Hematopoietic multipotent progenitor cell treated with erythropoietin and hydrocortisone succinate and interleukin-3 and kit ligand, for 15 days (in vitro differentiated cells): ENCODE measurements at places on chromosomes 1 and 21.
A peak's percentile ranks its signal among the peaks of the same experiment; 100 is the strongest.

DNA sequence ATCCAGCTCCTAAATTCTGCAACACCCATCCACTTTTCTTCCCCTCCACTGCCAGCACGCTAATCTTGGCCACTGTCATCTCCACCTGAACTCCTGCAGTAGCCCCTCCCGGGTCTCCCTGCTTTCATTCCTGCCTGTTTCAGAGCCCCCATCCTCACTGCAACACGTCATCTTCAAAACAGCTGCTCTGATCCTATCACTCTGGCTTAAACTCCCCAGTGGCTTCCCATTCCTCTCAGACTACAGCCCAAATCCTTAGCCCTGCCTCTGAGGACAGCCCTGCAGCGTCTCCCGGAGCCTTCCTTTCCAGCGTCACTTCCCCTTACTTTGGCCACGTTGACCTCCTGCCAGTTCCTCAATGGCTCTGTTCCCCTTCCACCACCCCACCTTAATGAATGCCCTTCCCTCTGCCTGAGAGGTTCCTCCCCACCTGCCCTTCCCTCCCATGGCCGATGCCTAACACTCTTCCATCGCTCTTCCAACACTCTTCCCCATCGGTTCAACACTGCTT is 22.9 kb upstream of the IFNAR2 start:
- no peak for DNase-seq

DNA sequence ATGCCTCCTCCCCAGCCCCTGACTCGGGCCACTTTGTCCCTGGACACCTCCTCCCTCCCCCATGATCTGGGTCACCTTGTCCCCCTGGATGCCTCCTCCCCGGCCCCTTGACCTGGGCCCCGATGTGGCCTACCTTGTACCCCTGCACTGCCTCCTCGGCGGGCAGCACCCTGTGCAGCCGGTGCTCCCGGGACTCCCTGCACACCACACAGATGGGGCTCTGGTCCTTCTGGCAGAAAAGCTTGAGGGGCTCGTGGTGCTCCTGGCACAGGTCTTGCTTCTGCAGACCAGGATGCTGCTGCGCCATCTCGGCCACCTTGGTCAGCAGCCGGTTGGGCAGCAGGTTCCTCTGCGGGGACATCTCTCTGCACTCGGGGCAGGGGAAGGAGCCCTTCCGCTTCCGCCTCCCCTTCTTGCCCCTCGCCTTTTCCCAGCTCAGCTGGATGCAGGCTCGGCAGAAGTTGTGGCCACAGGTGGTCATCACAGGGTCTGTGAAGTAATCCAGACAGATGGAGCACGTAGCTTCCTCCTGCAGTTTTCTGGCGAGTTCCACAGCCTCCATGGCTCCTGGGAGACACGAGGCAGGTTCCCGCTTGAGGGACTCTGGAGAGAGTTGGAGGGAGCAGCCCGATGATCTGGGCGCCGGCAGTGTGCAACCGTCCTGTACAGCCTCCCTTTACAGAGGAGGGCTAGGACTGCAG is 2.0 kb downstream of the TRIM17 start:
- DNase-seq, result no peak

GRCh38 chr1:17187051-17187450 is 17.9 kb upstream of the PADI1 start:
- DNase-seq, result no peak

DNA sequence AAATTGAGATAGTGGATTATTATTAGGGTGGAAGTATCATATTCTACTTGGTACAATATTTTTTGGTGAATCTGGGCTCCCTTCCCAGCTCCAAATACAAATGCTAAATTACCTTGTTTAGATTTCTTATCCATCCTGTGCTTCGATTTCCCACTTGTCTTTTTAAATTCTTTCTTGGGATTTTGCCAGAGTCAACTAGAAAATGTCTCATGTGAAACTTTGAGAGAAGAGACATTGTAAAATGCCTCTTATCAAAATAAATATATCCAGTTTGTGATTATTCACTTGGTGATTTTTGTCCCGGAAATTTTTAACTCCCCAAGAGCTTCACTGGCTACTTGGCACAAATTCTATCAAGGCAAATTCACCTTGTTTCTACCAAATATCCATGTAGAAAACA is 202.0 kb downstream of the FMN2 start:
- no peak for DNase-seq

GRCh38 chr21:46662765-46663500 is 27.5 kb downstream of the PRMT2 start:
- DNase-seq, result no peak

DNA sequence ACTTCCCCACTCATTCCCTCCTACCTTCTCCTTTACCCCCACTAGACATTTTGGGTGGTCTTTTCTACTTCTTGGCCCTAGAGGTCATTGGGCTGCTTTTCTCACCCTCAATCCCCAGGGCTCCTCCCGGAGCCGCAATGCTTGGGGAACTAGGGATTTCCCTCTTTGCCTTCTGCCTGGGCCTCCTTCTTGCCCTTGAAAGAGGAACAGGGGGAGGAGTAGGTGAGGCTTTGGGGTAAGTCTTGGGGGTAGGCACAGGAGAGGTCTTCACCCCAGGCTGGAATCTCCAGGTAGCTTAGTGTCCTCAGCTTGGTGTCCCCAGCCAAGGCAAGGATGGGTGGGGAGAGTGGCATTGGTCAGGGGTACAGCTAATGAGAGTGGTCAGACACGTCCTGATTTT is 56.2 kb upstream of the EPS8L3 start:
- no peak for DNase-seq

DNA sequence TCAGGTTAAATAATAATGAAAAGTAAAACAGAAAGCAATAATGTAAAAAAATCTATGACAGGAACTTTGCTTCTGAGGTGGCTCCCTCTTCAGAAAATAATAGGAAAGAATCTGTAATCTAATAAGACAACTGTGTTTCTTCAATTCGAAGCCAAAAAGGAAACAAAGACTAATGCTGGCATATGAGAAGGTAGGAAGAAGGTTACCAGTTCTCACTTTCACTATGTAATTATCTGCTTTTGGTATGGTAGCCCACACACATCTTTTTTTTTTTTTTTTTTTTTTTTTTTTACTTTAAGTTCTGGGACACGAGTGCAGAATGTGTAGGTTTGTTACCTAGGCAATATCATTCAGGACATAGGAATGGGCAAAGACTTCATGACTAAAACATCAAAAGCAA is 47.1 kb downstream of the COP1 start:
- no peak for DNase-seq

DNA sequence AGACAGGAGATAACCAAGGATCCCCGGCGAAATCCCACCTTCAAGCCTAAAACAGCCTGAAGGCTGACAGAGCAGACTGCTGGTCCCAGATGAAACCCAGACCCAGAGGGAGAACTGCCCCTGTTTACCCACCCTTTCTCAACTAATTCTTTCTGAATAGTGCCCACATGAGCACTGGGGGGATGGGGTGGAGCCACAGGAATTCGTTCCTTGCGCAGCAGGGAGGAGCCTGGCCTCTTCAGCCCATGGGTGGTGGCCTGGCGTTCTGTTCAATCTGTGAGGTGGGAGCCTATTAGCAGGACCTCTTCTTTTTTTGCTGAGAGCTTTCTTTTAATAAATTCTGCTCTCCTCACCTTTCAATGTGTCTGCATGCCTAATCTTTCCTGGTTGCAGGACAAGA is 6.6 kb upstream of the AK5 start:
- DNase-seq, result no peak

- no peak for DNase-seq
Measured at GRCh38 chr1:66156144-66156543, 363.4 kb downstream of the PDE4B start.

GRCh38 chr1:150484861-150485260 is 2.4 kb upstream of the TARS2 start:
- peak; percentile 15 for DNase-seq

- DNase-seq, result no peak
Measured at GRCh38 chr1:29121936-29122681, 1.6 kb downstream of the TMEM200B start.

- DNase-seq, result no peak
Measured at GRCh38 chr1:202806845-202807450, 1.3 kb downstream of the KDM5B start.

GRCh38 chr1:198798923-198799386 is 160.1 kb downstream of the PTPRC start:
- DNase-seq, result no peak

- DNase-seq, result no peak
Measured at GRCh38 chr1:68938051-68938666, 441.3 kb upstream of the DEPDC1 start.

GRCh38 chr21:40052276-40052675 is 185.0 kb downstream of the PCP4 start:
- DNase-seq, result no peak

- no peak for DNase-seq
Measured at GRCh38 chr1:9145021-9145668, 16.2 kb upstream of the GPR157 start.

DNA sequence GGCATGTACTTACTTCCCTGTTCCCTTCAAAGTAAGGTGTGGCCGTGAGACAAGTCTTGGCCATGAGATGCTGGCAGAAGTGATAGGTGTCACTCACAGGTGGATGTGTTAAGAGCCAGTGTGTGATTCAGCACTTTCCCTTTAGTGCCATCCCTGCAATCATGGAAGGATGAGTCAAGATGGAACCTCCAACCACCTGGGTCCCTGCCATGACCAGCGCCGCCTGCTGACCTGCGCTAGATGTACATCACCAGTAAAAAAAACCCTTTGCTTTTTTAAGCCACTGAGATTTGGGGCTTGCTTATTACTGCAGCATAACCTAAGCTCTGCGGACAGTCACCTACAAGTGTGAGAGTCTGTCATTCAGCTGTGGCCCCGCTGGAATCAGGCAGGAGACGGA is 71.7 kb downstream of the TOMM20 start:
- peak; percentile 42 for DNase-seq

DNA sequence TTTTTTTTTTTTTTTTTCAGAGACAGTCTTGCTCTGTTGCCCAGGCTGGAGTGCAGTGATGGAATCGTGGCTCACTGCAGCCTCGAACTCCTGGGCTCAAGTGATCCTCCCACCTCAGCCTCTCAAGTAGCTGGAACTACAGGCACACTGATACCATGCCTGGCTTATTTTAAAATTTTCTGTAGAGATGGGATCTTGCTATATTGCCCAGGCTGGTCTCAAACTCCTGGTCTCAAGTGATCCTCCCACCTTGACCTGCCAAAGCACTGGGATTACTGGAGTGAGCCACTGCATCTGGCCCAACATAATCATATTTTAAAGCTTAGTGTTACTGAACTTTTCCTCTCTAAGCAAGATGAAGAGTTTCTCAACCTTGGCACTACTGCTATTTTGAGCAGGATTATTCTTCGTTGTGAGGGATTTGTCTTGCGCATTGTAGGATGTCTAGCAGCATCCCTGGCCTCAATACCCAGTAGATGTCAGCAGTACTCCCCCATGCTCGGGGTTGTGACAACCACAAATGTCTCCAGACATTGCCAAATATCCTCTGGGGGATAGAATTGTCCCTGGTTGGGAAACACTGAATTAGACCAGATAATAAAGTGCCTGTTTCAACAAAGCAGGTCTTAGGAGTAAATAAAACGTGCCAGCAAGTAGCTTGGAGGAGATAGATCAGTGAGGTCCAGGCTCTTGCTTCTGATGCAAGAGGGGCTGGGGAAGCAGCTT is 15.1 kb upstream of the THRAP3 start:
- DNase-seq, result no peak

GRCh38 chr1:53075206-53075605 is 13.2 kb downstream of the PODN start:
- DNase-seq, result no peak

DNA sequence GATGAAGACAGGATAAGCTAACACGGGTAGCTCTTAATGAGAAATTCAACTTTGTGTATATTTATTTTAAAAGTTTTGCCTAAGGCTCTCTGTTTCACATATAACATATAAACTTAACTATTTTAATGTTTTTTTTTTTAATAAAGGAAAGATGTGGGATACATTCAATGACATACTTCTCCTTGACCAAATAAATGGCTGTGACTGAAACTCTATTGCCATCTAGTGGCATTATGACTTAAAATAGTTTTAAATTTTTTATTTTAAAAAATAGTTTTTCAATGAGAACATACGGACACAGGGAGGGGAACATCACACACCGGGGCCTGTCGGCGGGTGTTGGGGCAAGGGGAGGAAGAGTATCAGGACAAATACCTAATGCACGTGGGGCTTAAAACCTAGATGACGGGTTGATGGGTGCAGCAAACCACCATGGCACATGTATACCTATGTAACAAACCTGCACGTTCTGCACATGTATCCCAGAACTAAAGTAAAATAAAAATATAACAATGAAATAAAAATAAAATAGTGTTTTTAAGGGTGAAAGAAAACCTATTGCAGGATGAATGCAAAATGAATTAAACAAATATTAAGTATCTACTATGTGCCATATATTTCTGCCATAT is 83.4 kb downstream of the LYST start:
- DNase-seq, result peak; percentile 51

GRCh38 chr1:202005958-202006357 is 4.4 kb upstream of the ELF3 start:
- DNase-seq, result no peak

GRCh38 chr1:19374926-19375325 is 62.8 kb downstream of the SLC66A1 start:
- DNase-seq, result no peak

GRCh38 chr1:10280439-10281350 is 70.3 kb downstream of the KIF1B start:
- no peak for DNase-seq

- DNase-seq, result no peak
Measured at GRCh38 chr1:217861658-217862057, 230.5 kb downstream of the SPATA17 start.

DNA sequence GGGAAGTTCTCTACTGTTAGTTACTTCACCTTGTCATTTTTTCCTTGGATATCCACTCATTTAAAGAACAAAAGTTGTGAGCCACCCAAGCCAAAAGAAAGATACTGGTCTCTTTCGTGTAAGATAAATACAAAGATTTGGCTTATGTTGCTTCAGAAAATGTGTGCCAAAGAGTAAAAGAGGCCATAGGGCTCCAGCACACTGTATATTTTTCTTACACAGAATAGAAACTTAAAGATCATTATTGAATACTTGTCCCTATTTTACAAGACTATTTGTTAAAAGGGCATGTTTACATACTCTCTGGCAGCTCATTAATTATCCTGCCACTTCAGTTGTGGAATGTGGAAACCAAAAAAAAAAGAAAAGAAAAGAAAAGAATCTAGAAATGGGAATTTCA is 284.2 kb upstream of the LRRC7 start:
- no peak for DNase-seq

DNA sequence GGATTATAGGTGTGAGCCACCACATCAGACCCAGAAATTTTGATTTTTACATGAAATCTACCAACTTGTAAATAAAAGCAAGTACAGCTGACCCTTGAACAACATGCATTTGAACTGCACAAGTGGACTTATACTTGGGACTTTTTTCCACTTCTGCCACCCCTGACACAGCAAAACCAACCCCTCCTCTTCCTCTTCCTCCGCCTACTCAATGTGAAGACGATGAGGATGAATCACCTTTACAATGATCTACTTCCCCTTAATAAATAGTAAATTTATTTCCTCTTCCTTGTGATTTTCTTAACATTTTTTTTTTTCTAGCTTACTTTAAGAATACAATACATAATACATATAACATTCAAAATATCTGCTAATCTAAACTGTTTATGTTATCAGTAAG is 17.5 kb upstream of the YRDC start:
- DNase-seq, result no peak
